ENCODE measurements at places on chromosomes 2 and 18.

DNA sequence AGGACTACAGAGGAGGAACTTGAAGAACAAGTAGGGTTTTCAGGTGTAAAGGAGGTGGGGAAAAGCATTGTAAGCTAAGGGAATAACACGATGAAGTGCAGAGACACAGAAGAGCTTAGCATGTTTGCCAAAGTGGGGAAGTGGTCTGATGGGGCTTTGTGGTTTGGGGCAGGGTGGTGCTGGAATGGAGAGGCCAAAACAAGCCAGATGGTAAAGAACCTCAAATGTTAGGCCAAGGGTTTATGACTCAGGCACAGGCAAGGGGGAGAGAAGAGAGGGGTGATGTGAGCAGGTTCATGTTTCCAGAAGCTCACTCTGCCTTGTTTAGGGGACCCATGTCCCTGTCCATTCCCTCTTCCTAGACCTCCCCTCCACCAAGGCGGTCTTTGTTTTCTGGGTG is 104.5 kb upstream of the YWHAQ start:
- no peak for DNase-seq

- no peak for DNase-seq
Observed at GRCh38 chr18:77165503-77166188, 33.1 kb upstream of the MBP start.

GRCh38 chr2:113757138-113757657 is 756 bp upstream of the SLC35F5 start:
- DNase-seq, result no peak

DNA sequence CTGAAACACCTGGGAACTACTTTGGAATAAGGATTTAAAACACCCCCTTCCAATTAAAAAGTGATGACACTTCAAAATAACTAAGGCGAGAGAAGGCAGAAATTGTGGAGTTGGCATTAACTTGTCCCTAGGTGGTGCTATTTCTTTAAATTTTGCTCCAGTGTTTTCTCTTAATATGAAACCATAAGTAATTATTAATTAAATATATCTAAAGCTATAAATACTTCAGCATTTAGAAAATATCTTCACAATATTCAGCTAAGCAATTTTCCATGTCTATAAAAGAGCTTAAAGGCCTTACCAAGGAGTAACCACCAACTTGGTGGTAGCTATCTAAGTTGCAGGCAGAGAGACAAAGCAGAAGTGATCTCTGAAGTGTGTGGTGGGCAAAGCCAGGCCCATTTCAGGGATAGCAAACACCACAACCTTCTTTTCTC is 186.8 kb upstream of the PGAP1 start:
- DNase-seq, result peak; percentile 45

DNA sequence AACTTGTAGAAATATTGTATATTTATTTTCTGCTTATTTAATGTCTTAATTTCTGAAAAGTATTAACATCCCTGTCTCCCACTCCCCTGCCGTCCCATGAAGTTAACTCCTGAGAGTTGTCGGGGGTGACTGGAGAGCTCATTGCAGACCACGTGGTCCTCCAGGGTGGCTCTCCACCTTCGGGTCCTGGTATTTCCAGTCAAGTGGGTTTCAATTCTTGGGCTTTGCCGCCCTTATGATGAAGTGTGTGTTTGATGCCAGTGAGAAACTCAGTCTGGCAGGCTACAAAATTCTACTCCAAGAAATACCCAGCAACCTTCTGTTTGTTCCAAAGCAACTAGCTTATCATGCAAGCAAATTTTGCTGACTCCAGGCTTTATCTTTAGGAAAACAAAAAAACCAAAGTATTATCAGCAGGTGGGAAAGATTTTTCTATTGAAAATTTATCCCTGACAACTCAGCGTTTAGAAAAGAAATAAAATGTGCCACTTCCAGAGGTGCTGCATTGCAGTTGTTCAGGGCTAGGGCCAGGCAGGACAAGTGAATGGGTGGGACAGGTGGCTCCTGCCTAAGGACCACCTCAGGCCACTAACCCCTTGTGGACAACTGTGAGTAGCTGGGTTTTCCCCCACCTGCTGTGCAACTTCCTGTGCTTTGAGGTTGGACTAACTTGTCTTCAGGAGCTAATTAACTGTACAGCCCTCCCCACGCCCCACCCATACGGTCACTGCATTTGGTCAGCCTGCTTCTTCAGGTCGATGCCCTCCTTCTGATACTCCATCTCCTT is 46.6 kb downstream of the BCL2L11 start:
- peak; percentile 33 for DNase-seq

- DNase-seq, result peak; percentile 84
Observed at GRCh38 chr2:133953524-133953923, 300.3 kb upstream of the MGAT5 start.

DNA sequence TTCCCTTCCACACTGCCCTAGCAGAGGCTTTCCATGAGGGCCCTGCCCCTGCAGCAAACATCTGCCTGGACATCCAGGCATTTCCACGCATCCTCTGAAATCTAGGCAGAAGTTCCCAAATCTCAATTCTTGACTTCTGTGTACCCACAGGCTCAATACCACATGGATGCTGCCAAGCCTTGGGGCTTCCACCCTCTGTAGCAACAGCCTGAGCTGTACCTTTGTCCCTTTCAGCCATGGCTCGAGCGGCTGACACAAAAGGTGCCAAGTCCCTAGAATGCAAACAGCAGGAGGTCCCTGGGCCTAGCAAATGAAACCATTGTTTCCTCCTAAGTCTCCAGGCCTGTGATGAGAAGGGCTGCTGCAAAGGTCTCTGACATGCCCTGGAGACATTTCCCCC is 744.5 kb upstream of the LINC00305 start:
- no peak for DNase-seq

GRCh38 chr2:160389875-160390274 is 103.7 kb downstream of the RBMS1 start:
- DNase-seq, result no peak

All from MM.1S (cell line).